Inflammatory macrophage treated with lipopolysaccharide for 4 hours (primary cell): ENCODE measurements at places on chromosomes 5 and 9.
A peak's percentile ranks its signal among the peaks of the same experiment; 100 is the strongest.

DNA sequence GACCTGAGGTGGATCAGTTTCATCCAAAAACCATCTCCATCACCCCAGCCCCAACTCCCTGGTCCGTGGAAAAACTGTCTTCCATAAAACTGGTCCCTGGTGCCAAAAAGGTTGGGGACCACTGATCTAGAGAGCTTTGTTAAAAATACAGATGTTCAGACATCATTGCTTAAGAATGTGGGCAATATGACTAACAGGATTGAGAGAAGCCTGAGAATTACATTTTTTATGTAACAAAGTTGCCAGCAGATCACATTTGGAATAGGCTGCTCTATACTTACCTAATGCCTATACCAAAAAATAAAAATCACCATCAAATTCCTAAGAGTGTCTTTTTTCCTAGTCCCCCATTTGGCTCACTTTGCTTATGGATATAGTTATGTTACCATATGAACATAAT lies 143.3 kb downstream of the RAPGEF6 start:
- DNase-seq = no peak

- no peak for DNase-seq
Observed at GRCh38 chr9:6887051-6887450, 129.3 kb downstream of the KDM4C start.

DNA sequence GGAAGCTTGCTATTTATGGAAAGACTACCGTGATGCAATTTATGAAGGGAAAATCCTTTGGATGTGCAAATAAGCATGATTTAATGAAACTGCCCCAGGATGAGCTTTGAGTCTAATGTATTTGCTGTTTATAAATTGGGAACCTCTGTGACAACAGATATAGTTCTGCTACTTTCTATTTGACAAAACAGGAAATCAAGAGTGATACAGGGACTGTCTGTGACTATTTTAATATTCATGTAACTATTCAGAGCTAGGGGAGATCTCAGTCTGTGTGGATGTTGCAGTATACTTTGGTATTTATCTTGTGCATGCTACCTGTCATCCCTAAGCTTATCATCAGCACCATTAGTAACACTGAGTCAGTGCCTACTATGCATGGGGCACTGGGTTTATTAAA lies 132.1 kb downstream of the PDZD2 start:
- DNase-seq = peak; percentile 88

- DNase-seq = no peak
Observed at GRCh38 chr5:136799806-136800372, 434.5 kb upstream of the TRPC7 start.

- no peak for DNase-seq
Observed at GRCh38 chr9:8114826-8115225, 315.2 kb upstream of the DMAC1 start.

DNA sequence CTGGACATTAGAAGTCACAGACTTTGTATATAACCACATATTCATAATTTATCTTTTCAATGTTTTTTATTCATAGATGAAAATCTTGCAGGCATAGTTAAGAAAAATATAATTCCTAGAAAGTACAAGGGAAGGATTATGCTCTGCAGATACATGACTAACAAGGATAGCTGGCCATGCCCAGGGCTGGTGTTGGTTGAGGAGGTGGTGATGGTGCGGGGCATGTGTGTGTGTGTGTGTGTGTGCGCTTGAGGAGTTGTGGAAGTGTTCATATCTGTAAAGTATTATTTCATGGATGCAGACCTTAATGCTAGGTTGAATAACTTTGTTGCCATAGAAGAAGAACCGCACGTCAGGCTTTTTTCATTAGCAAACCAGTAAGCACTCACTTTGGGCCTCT lies 1.3 kb downstream of the S1PR3 start:
- no peak for DNase-seq
